ENCODE measurements at places on chromosomes 6 and 20.

GRCh38 chr6:101847690-101848089, 454.2 kb downstream of the GRIK2 start:
- no peak for DNase-seq

DNA sequence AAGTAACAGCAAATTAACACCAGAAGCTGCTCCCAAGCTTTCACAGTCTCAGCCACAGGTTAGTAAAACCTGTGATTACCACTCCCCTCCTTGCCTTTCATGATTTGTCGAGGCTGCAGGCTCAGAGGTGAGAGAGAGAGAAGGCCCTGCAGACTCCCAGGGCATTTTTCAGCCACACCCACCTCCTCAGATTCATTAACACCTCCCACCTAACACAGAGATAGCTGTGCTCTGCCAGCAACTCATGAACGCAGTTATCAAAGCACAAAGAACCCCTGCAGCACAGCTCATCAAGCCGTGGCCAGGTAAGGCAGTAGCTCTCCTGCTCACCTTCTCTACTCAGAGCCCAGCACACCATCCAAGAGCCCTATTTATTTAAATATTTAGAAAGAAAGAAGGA, 27.1 kb downstream of the F13A1 start:
- DNase-seq: no peak

DNA sequence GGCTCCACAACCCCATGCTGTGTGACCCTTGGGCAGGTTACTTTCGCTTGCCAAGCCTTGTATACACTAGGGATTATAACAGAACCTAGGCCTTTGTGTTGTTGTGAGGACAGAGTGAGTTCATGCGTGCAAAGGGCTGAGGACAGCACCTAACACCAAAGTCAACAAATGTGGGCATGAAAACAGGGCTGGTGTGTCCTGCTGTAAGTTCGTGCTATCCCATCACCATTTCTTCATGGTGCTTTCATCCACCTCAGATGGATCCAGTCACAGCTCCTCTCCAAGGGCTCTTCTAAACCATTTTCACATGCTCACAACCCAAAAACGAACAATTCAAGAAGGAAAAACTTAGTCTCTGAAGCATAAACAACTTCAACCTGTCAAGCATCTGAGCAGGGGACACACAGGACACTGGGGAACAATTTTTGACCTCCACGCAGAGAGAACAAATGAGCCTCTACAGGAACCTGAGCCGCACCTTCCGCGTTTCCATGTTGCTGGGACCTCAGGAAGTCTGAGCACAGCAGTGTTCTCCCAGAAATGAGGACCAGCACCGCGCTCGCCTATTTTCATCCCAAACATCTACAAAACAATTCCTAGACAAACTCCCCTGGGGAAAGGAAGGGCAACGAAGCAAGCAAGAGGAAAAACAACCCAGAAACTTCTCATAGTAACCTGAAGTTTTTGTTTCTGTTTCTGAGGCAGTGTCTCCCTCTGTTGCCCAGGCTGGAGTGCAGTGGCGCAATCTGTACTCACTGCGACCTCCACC, 3.1 kb downstream of the LRP11 start:
- DNase-seq: no peak

GRCh38 chr6:136535017-136535765, 15.0 kb downstream of the MAP7 start:
- DNase-seq: no peak

- peak; percentile 40 for DNase-seq
Observed at GRCh38 chr6:30769088-30769852, 24.9 kb upstream of the IER3 start.

- no peak for DNase-seq
Observed at GRCh38 chr6:85130743-85131142, 319.1 kb upstream of the NT5E start.

GRCh38 chr20:35317416-35318210, 25.4 kb upstream of the FAM83C start:
- DNase-seq: no peak

GRCh38 chr20:19935842-19936241, 81.3 kb upstream of the NAA20 start:
- DNase-seq: no peak

- no peak for DNase-seq
Observed at GRCh38 chr6:117359581-117359980, 66.2 kb downstream of the ROS1 start.

- no peak for DNase-seq
Observed at GRCh38 chr20:44021186-44021585, 106.5 kb downstream of the TOX2 start.

- no peak for DNase-seq
Observed at GRCh38 chr6:142800240-142800639, 144.7 kb downstream of the HIVEP2 start.

DNA sequence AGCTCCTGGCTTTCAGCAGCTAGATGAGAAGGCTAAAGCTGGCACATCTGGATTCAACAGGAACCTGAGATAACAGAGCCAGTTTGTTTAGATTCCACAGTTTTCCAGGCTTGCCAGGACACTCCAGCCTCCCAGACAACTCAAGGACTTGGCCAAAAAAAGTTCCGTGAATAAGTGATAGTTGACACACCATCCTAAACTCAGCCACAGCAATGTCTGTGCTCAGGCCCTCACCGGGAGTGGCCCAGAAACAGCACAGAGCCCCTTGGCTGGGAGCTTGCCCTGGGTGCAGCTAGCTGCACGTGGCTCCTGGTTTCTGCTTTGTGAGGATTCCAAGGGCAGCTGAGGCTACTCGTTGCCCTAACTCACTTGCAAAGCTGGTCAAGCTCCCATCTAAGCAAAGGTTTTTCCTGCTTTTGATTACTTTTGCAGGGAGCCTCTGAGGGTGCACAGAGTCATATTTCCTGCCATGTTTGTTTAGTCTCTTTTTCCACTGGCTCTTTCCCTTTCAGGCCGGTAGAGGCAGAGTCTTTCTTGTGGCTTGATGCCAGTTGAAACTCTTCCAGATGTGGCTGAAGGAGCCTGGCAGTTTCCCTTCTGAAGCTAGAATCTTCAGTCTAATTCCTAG, 118.3 kb upstream of the ECI2 start:
- no peak for DNase-seq

DNA sequence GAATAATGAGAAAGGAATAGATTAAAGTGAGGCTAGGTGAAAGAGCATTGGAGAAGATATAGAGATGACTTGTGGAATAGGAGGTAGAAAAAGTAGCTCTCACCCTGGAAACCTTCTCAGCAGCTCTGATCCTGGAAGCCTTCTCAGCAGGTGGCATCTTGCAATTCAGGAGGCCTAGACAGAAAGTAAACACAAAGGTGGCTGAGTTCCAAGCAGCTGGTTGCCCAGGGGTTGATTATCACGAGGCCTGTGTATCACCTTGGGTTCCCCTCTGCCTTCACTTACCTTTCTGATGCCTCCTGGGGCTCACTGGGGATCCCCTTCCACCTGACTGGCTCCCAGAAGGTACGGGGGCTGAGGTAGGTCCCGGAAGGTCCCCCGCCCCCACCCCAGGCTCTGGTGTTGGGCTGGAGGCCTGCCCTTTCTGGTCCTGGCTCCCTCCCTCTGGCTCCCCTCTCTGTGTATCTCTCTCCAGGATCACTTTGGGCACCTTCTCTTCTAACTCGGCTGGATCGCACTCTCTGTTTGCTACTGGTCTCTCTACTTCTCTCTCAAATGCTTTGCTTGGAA, 9.7 kb downstream of the MDC1 start:
- no peak for DNase-seq

DNA sequence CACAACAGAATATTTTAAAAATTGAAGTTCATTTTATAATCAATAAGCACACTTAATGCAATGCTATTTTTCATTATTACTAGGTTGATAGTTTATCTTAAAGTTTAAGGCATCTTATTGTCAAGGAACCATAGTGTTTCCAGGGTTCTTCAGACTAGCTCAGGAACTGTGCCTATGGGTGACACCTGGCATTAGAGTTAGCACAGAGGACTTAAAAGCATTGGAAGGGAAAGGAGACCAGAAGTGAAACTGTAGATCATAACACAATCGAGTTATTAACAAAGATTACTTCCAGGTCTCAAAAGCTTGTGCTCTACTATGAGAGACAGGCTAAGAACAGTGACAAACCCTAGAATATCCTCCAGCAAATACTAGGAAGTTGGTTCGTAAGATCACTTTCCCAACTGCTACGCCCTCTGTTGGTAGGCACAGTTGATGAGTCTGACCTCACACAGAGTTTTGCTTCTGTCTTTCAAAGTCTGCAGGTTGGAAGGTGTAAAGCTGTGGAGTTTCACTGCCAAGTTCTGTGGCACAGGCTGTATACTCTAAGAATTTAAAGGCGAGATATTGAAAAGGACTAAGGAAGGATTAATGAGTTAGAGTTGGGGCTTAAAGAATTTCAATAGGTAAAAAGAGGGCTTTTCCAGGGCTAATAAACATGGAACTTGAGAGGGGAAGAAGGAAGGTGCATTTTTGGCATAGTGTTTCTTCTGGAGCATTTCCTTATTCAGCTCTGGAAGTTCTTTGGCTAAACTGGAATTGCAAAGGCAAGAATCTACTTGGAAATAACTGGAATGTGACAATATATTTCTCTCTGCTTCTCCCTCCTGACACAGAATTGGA, 531.3 kb upstream of the JAG1 start:
- DNase-seq: no peak

GRCh38 chr20:2398449-2398848, 17.7 kb downstream of the TGM6 start:
- no peak for DNase-seq

- DNase-seq: no peak
Observed at GRCh38 chr20:36407199-36407733, 101.1 kb downstream of the DLGAP4 start.

DNA sequence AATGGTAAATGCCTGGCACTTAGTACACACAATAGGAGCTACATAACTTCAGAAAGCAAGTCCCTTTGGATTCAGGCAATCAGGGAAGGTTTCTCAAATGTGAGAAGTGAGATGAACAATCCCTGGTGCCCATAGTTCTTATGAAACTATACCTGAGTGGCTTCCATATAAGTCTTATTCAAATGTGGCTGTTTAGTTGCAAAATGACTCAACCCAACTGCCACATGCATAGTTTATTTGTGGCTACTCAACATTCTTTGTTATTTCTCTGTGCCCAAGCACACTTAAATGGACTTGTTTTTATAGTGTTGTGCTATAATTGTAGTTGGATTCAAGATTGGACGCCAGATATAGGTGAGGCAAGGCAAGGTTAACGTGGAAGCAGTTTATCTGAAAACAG, 93.7 kb upstream of the ATXN1 start:
- DNase-seq: no peak
